ENCODE measurements at places on chromosomes 12 and 14.

- DNase-seq, result no peak
These were observed 8.0 kb upstream of the GNPTAB start for GRCh38 chr12:101838628-101839323.

GRCh38 chr12:6038160-6038559 is 86.3 kb downstream of the VWF start:
- peak; percentile 94 for DNase-seq

GRCh38 chr14:52279408-52279807 is 11.9 kb downstream of the PTGDR start:
- peak; percentile 37 for DNase-seq

DNA sequence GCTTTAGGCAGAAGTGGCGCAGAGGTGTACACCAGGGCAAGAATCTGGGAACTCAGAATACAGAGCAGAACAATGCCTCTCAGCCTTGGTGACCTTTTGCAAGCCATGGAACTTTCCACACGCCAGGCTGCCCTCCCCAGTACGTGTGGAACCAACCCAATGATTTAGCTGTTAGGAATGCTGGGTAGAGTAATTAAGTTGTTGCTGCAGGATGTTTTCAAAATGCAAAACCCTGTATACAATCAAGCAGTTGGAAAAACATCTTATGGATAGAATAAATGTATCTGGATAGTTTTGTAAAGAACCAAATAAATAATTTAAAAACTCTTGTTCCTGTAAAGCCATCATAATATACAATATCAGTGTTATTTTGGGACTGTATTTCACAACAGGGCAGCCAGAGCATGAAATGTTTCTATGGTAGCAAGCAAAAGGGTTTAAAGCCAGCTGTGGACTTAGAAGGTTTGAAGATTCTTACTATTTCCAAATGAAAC is 19.4 kb downstream of the PPP1R36 start:
- peak; percentile 84 for DNase-seq

- DNase-seq, result no peak
These were observed 3.7 kb upstream of the LTBP2 start for GRCh38 chr14:74615735-74616134.

- DNase-seq, result peak; percentile 48
These were observed 28.2 kb downstream of the FOXA1 start for GRCh38 chr14:37566811-37567371.

DNA sequence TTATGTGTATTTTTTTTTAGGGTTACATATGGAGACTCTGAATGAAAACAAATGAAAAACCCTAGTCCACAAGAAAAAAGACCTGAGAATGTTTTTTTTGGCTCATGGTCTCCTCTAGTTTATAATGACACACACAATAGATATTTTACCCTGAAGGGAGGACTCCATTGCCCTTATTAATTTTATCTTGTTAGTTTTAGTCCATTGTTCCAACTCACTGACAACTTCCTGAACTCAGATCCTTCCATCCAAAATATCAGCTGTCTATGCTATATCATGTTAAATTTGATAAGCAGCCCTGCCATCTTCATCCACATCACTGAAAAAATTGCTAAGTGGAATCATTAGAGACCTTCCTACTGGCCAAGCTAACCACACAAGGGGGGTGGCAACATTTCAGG is 232.1 kb downstream of the MON2 start:
- no peak for DNase-seq

DNA sequence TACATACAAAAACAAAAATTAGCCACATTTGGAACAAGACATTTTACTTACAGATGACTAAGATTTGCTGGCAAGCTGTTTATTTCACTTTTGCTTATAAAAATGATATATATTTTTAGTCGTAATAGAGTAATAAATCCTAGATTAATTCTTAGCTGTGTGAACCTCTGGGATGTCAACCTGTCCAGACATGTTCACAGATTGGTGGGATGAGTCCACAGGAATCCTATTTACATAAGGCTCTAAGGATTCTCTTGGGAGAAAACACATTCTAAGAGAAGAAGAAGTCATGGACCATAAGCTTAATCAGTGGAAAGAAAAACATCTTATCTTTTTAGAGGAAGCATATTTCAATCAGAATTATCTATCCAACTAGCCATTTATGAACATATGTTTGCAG is 797.4 kb downstream of the C12orf50 start:
- DNase-seq, result no peak

DNA sequence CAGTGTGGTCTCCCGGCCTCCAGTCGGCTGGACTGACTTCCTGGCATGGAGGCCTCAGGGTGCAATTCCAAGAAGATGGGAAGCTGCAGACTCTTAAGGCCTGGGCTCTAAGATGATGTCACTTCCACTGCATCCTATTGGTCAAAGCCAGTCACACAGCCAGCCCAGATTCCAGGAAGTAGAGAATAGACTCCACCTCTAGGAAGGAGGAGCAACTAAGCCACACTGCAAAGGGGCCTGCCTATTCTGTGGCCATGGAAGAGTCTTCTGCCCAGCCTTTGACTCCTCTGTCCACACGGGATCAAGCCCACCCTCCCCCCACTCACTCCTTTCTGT is 103.9 kb upstream of the RFLNA start:
- DNase-seq, result peak; percentile 88

DNA sequence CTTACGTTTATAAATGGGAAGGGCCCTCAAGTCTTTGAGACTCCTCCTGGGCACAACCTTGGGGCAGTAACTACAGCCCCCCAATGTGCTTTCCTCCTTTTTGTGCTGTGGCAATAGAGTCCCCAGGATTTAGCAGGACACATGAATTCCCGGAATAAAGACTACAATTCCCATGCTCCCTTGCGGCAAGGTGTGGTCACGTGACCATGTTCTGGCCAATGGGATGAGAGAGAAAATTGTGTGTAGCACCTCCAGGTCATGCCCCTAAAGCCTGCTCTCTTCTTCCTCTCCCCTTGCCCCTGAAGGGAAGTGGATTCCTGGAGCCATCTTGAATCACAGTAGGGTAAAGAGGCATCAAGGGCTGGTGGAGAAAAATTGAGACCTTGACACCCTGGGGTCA is 295.1 kb upstream of the SFSWAP start:
- DNase-seq, result peak; percentile 49

DNA sequence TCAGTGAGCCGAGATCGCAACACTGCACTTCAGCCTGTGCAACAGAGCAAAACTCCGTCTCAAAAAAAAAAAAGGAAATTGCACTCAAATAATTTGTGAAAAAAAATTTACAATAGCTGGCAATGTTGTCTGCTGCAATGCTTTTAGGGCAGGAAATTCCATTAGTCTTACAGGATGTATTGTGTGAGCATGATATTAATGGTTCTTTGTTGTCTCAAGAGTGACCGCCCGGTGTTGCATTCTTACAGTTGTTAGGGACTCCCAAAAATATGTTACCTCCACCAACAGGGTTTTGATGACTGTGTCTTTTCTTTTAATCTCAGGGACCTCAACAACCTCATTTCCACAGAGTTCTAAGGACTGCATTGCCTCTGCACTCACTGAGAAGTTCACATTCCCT is 44.8 kb downstream of the PZP start:
- DNase-seq, result no peak

DNA sequence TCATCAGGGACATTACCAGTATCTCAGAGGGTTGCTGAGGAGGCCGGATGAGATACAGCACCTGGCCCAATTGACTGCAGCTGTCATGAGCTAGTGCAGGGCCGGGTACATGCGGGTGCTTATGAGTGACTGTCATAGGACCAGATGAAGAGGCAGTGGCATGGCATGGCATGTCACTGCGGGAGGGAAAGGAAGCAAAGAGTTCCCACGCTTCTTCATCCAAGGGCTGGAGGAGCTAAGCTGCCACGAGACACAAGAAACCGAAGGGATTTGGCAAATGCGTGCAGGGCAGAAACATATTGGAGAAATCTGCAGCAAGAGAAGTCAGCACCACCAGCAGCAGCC is 10.7 kb upstream of the GPX2 start:
- no peak for DNase-seq
